ENCODE measurements at places on chromosomes 3 and 15. TPM values are rescaled to one million over a fixed set of nuclear protein-coding genes. Genes with fewer than 3 reads are reported as not detected.

ANAPC13 gene
- 43.6 TPM for total RNA-seq

ARGFX gene
- total RNA-seq, result not detected

NMB gene
- 24.6 TPM for total RNA-seq

FANCD2OS gene
- not detected for total RNA-seq

GRAMD2A gene
- not detected for total RNA-seq

TMEM44 gene
- 12.8 TPM for total RNA-seq

CCR8 gene
- not detected for total RNA-seq

PCOLCE2 gene
- 29.0 TPM for total RNA-seq

AP4E1 gene
- total RNA-seq, result 9.0 TPM

RETNLB gene
- not detected for total RNA-seq

RNU5B-1 gene
- total RNA-seq, result not detected

HIGD2B gene
- total RNA-seq, result not detected

EFHB gene
- total RNA-seq, result 0.72 TPM

SLC24A5 gene
- not detected for total RNA-seq

KIF23 gene
- 75.3 TPM for total RNA-seq

PLA2G4E gene
- not detected for total RNA-seq

STOML1 gene
- total RNA-seq, result 13.0 TPM

FOXB1 gene
- not detected for total RNA-seq

SLC22A13 gene
- 0.13 TPM for total RNA-seq

AGBL1 gene
- not detected for total RNA-seq

DUOX1 gene
- not detected for total RNA-seq

ZBTB47 gene
- total RNA-seq, result 6.5 TPM

GP9 gene
- not detected for total RNA-seq

SPINK8 gene
- total RNA-seq, result not detected

LYZL4 gene
- not detected for total RNA-seq

HMG20A gene
- 30.6 TPM for total RNA-seq

GOLGA8T gene
- 1.7 TPM for total RNA-seq

CASR gene
- total RNA-seq, result not detected

TEX9 gene
- 5.0 TPM for total RNA-seq

LTK gene
- 0.06 TPM for total RNA-seq

SPSB4 gene
- 0.09 TPM for total RNA-seq

TSEN2 gene
- 18.5 TPM for total RNA-seq

KNG1 gene
- 0.07 TPM for total RNA-seq

WDR93 gene
- total RNA-seq, result 0.13 TPM

WNT7A gene
- total RNA-seq, result 0.19 TPM

RAB43 gene
- 5.8 TPM for total RNA-seq

ANKRD63 gene
- total RNA-seq, result 0.54 TPM

CPEB1 gene
- 2.9 TPM for total RNA-seq
